ENCODE measurements at places on chromosomes 13 and 19.

DNA sequence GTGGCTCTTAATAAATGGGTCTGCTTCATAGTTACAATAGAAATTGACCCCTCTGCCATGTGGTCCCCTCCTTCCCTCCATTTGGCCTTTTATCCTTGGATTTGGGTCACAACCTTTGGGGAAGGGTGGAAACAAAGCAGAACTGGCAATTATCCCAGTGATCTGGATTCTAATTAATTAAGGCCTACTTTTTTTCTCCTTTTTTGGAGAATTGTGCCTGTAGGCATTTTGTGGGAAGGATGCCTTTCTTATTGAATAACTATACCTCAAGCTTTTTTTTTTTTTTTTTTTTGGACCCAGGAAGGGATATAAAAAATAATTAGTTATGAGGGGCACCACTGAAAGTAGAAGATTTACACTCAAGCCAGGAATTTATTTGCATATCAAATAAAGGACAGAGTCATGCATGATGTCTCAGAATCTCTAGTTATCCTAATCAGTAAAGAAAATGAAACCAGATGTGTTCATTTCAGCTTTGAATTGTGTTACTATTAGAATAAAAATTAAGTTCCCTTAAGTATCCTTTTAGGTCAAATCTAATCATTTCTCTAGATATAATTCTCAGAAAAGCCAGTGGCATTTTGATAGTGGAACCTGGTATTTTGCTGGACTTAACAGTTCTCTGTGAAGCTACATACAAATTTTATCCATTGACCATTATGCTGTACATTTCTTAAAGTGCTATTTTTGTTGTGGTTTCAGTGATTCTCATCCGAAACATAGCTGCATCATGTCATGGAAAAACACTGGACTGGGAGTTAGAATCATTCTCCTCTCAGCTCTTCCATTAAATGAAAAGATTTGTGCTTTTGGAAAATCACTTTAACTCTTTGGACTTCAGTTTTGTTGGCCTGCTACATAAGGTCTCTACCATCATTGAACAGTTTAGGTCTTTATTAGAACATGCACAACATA, 129.3 kb downstream of the KCNRG start:
- DNase-seq, result no peak

- DNase-seq, result no peak
Measured at GRCh38 chr13:105316731-105317130, 1218.7 kb downstream of the EFNB2 start.

DNA sequence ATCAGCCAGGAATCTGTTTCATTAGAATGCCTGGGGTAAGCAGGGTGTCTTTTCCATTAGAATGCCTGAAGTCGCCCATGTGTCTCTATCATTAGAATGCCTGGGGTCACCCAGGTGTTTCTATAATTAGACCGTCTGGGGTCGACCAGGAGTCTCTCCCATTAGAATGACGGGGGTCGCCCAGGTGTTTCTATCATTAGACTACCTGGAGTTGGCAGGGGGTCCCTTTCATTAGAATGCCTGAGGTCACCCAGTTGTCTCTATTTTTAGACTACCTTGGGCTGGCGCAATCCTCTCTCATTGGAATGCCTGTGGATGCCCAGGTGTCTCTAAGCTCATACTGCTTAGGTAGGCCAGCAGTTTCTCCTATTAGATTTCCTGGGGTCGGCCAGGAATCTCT, 1447.6 kb downstream of the UQCRFS1 start:
- DNase-seq, result no peak

DNA sequence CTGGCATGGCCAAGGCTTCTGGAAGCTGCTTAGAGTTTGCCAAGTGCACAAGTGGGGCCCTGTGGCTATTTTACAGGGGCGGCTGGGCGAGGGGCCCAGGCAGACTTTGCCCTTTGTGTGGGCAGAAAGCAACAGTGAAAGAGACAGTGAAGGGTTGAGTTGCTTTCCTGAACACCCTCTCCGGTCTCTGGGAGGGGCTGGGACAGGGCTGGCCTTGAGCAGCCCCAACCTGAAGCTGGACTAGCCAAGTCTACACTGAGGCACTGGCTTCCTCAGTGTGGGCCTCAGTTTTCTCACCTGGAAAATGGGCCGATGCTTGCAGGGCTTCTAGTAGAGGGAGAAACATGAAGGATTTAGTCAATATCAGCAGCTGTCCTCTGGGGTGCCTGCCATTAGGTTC, 2.4 kb upstream of the HOMER3 start:
- no peak for DNase-seq

- DNase-seq, result no peak
Measured at GRCh38 chr13:111252446-111253364, 67.7 kb upstream of the TEX29 start.

DNA sequence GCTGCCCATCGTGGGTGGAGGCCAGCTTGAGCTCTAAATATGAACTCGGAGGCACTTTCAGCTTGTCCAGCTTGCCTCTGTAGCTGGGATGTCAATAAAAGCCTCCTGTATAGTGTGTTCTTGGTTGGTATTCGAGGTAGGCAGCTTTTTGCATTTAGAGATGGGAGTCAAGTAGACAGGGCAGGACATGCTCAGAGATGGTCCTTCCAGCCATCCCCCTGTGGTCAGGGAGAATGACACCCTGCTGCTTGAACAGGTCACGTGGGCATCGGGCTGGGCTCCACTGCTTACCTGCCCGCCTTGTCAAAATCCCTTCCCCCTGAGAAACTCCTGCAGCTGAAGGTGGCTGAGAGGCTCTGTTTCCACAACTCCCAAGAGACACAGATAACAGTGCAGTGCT, 302.5 kb downstream of the ZNF536 start:
- DNase-seq, result no peak

GRCh38 chr19:32539240-32539916, 41.6 kb upstream of the PDCD5 start:
- DNase-seq, result no peak

GRCh38 chr19:44740351-44740824, 8.1 kb upstream of the BCL3 start:
- no peak for DNase-seq

GRCh38 chr13:30851697-30852096, 54.4 kb upstream of the MEDAG start:
- DNase-seq, result no peak

DNA sequence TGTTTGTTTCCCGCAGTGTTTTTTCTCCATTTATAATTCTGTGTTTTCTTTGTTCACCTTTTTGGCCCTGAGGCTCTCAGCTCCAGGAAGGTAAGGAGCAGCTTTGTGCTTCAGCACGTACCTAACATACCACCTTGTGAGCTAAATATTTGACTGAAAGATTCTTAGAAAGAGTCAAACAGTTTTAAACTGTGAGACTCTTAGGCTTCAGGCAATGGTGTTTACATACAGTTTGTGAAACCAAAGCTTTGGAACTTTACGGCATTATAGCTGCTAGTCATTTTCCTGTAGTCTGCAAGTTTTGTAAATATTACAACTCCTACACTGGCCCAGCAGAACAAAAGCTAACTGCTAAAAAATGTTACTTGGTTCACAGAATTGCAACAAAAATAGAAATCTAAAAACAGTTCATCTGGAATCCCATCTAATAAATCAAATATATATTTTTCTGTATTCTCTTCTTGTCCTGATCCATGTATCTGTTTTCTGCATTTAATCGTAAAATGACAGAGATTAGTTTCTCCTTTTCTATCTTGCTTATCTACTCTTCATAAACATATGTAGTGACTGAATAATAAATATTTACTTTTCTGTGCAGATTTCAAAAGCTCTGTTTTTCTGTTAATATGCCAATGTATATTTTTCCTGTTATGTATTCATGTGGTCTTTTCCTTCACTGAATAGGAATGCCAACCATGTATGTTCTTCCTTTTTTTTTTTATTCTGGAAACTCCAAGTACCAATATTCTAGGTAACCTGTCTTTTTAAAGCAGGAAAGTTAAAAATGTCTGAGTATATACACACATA, 38.8 kb upstream of the GPI start:
- DNase-seq, result no peak

- no peak for DNase-seq
Measured at GRCh38 chr19:42601811-42602443, 7.2 kb upstream of the CEACAM8 start.

- DNase-seq, result no peak
Measured at GRCh38 chr13:32728327-32728726, 142.1 kb downstream of the PDS5B start.

DNA sequence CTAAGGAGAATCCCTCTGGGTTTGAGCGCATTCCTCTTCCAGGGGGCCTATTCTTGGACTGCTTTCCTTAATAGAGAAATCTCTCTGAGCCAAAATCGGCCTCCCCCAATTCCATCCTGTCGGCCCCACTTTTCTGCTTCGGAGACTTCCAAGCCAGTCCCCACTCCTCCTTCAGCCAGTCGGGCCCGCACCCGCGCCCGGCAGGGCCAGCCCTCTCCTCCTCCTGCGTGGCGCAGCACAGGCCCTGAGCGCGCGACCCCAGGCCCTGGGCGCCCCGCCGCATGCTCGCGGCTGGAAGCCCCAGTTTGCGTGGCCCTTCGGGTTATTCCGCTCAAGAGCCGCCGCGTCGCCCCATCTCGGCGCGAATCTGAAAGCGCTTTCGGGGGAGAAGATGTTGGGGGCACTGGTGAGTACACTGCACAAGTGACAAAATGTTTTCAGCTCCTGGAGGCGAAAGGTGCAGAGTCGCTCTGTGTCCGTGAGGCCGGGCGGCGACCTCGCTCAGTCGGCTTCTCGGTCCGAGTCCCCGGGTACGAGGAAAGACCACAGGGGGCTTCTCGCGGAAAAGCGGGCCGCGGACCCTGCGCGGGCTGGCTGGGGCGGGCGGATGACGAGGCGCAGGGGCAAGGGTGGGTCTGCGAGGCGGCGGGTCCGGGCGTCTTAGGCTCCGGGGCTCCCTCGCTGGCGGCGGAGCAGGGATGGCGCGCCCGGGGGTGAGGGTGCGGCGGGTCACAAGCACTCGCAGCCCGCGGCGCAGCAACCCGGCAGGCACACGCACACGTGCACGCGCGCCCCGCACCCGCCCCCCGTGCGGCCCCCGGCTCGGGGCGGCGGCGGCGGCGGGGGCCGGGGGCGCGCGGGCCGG, at the start of gene IL17D:
IL17D (plus strand) TSS at position 785 of the 865 bp plus-strand sequence. CDS start 303 bp downstream, outside the sequence.
- no peak for DNase-seq

- no peak for DNase-seq
Measured at GRCh38 chr19:55554741-55555152, 9.4 kb upstream of the SBK3 start.

DNA sequence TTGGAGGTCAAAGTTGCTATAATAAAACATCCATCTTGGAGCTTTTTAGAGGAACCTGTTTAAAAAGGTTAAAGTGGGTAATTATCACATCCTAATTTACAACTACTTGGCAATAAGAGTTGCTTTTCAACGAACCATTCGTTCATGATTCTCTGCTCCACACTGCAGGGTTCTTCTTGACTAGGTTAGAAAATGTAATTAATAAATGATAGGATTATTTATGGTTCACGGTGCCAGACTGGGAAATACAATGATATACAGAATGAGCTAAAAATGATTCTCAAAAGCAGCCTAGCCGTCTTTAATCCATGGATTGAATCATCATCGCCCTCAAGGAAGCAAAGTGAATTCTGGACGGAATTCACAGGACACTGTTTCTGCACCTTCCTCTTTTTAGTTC, 291.2 kb downstream of the TEX29 start:
- peak; percentile 35 for DNase-seq

DNA sequence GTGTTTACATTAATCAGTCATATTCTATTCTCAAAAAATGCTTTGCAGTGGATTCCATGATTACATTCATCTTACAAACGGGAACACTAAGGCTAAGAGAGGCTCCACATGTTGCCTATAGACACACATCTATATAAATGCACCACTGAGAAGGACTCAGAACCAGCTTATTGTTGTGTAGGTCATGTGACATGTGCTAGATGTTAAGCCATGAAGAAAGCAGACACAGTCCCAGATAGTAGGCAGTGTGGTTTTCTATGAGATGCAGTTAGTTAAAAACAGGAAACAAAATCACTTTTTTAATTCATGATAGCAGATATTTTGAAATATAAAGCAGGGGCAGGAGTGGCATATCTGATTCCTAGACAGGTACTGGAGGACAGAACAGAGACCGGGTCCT, 10.7 kb downstream of the SIGLEC6 start:
- no peak for DNase-seq

GRCh38 chr19:42024622-42025111, 30.6 kb upstream of the ATP1A3 start:
- DNase-seq, result no peak

GRCh38 chr13:41075034-41075433, 13.7 kb downstream of the WBP4 start:
- DNase-seq, result peak; percentile 2

DNA sequence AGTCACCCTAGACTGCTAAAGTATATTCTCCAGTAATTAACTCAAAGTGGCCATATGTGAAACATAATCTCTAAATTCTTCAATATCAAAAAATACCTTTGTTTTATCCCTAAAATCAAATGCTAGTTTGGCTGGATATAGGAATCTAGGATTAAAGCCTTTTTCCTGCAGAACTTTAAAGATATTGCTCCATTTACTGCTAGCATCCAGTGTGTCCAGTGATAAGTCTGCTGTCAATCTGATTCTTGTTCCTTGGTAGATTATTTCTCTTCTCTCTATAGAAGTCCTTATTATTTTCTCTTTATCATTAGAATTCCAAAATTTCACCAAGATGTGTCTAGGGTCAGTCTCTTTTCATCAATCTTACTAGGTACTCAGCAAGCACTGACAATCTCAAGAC, 384.6 kb downstream of the FGF14 start:
- DNase-seq, result peak; percentile 68

DNA sequence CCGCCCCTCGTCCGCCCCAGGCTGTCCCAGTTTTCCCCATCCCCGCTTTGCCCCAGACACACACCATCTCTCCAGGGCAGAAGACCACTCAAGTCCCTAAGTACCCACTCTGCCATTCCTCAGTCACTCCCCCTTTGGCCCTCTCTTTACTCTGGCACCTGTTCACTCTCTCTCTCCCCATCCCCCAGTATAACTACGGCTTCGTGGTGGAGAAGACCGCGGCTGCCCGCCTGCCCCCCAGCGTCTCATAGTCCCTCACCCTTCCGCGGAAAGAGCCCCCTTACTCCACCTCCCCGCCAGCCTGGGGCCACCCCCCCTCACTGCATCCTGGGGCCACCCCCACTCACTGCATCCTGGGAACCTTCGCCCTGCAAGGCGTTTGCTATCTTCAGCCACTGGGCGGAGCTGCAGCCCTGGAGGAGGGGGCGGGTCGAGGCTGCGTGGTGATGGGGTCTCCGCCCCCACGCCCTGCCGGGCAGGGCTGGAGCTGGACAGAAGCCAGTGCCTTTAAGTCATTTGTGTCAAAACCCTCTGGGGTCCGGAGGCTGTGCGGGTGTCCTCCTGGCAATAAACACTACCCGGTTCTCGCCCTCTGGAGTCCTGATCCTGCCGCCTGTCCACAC, 5.0 kb downstream of the MVB12A start:
- no peak for DNase-seq

DNA sequence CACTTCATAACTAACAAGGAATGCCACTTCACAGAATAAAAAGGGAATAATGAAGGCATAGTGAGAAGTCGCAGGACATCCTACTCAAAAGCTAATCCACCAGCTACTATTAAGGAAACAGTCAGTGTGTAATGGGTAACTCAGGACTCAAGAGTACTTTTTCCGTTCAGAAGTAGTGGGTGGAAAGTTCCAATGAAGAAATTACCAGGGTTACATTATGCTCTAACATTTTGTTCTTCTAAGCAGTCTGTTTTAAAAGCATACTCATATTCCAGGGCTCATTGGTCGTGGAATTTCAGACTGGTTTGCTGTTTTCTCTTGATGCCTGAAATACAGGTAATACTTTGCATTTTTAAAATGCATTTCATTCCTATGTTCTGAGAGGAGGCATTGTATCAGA, 222.4 kb upstream of the IRS2 start:
- DNase-seq, result peak; percentile 77

GRCh38 chr19:28544451-28545261, 668.3 kb downstream of the UQCRFS1 start:
- DNase-seq, result no peak

GRCh38 chr13:37666036-37666435, 67.5 kb upstream of the POSTN start:
- DNase-seq, result no peak

All from DMS79 treated with DMSO at 0.1 percent for 48 hours (cell line).